ENCODE measurements at places on chromosomes 1 and 21.
A peak's percentile ranks its signal among the peaks of the same experiment; 100 is the strongest.

DNA sequence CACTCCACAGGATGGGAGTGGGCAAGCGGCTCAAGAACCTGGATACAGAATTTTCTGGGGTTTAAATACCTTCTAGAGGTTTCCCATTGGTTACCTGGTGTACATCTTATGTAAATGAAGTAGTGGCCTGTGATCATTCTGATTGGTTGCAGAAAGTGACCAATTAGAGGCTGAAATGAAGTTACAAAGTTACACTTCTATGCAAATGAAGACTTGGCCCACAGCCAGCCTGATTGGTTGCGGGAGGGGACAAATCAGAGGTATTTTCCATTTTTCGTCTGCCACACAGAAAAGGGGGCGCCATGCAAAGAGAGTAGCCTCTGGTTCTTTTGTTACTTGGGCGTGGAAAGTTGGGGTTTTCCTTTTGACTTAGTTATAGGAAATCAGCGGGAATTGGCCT, 8.9 kb downstream of the KCNAB2 start:
- DNase-seq = no peak

DNA sequence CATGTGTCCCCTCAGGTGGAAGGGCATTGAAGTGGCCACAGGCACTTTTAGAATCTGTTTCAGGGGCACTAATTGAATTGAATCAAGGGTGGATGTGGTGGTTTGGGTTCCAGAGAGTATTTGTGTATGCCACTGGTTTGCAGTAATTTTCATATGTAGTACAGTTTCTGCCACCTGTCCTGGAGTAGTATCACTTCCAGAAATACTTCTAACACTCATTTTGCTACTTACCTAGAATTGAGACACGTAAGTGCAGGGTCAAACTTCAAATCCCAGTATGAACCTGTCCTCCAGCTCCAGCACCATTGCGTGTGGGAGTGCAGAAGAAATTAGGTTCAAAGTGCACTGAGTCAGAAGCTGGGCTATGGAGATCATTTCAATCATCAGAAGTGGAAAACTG, 26.8 kb downstream of the RSPH1 start:
- no peak for DNase-seq

GRCh38 chr1:54559771-54560231, 11.8 kb downstream of the ACOT11 start:
- DNase-seq = no peak

GRCh38 chr1:108893141-108893530, 16.4 kb downstream of the GPSM2 start:
- no peak for DNase-seq

DNA sequence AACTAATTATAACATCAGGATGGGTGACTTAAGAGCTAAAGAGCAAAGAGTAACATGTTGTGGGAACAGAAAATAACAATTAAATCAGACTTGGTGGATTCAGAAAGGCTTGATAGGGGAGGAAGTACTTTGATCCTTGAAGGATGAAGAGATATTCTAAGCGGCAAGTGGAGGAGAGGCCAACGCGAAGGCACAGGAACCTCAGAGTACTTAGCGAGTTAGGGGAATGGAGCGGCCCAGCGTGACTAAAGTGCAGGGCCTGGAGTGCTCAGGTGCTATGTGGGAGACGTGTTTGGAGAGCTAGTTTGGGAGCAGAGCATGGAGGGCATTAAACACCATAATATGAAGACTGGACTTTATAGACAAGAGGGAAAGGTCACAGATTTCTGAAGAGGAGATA, 64.3 kb downstream of the ADCY10 start:
- DNase-seq = no peak

- no peak for DNase-seq
These were observed 1.0 kb downstream of the ZNF687 start for GRCh38 chr1:151282883-151283725.

DNA sequence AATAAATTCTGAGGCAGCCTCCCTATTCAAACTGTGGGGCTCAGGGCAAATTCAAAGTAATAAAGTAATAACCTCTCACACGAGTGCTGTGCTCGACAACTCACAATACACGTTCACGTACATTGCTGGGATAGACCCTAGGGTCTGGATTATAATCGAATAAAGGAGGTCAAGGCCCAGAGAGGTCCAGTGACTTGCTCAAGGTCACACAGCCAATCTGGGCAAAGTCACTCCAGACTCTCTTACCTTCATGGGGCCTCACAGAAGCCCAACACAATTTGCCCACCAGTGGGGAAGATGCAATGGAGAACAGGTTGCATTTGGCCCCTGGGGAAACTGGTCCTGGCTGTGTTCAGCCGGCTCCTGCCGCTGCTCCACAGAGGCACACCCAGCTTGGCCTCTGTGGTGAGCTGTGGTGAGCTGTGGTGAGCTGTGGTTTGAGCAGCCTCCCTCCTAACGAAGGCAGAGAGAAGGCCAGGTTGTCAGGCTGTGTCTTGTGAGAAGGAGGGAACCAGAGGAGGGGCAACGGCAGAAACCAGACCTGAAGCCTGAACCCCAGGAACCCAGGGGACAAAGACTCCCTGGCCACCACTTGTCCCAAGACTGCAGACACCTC, 35.1 kb downstream of the NUAK2 start:
- DNase-seq = no peak

- no peak for DNase-seq
These were observed 34.4 kb downstream of the STUM start for GRCh38 chr1:226582966-226583365.

- DNase-seq = no peak
These were observed 38.8 kb upstream of the GPR153 start for GRCh38 chr1:6299557-6300165.

DNA sequence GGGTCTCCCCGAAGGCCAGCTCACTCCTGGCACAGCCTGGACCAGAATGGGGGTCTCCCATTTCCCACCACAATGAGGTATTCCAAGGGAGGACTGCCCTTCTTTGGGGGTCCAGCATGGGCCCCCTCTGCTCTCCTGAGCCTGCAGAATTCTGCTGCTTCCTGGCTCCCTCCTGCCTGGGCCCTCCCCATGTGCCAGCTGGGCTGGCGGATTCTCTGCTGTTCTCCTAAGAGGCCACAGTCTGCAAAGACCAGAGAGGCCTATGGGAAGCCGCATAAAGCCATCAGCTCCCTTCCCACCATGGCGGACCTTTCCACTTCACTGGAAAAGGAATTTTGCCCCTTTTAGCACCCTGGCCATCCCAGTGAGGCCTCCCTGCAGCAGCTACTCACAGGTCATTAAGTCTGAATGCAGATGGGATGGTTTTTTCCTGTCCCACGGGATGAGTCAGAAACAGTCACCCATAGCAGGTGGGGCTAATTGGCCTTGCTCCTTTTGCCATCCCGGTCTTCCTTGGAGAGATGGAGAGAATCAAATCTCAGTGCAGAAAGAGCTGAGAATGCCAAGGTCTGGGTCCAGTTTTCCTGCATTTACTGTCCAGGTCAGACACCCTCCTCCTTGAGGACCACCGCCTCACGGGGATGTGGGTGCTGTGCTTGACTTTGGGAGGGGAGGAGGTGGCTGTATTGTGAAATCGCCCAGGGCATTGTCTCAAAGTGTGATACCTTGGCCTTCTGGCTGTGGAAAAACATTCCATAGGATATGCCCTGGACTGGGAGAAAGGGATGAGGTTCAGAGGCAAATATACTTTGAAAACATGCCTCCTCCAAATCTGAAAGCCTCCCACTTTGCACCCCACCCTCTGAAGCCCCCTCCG, 23.2 kb downstream of the MYBPH start:
- DNase-seq = peak; percentile 43

- DNase-seq = no peak
These were observed 15.4 kb downstream of the TRIM67 start for GRCh38 chr1:231177226-231177625.

- DNase-seq = no peak
These were observed 1.1 kb upstream of the RHOC start for GRCh38 chr1:112708002-112708448.

- no peak for DNase-seq
These were observed 254.4 kb downstream of the FOXD2 start for GRCh38 chr1:47692196-47692595.

DNA sequence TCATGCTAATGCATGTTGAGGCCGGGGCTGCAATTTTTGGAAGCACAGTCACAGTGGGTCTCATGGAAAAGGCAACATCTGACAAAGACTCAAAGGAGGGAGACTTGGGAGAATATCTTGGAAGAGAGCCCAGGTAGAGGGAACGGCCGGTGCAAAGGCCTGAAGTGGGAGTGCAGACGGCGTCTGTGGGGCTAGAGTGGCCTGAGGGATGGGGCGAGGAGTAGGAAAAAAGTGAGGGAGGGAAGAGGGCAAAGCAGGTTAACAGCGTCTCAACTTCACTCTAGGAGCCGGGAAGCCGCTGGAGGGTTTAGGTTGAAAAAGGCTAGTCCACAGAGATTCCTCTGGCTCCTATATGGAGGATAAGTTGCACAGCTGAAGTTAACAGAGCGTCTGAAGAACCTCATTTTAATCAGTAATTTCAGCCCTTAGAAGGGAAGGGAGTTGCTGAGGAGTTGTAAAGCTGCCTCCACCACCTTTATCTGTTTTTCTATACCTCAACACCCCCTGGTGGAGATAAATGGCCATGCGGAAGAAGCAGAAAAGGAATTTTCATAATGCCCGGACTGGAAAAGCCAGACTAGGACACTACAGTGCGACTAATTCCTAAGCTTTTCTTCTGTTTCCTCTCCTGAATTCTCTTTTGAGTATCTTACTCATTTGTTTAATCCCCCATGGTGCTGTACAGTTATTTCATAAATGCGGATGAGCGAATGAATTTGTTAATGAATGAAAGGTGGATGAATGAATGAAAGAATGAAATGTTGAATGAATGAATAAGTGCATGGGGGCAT, 78.7 kb upstream of the ZNF281 start:
- peak; percentile 56 for DNase-seq

DNA sequence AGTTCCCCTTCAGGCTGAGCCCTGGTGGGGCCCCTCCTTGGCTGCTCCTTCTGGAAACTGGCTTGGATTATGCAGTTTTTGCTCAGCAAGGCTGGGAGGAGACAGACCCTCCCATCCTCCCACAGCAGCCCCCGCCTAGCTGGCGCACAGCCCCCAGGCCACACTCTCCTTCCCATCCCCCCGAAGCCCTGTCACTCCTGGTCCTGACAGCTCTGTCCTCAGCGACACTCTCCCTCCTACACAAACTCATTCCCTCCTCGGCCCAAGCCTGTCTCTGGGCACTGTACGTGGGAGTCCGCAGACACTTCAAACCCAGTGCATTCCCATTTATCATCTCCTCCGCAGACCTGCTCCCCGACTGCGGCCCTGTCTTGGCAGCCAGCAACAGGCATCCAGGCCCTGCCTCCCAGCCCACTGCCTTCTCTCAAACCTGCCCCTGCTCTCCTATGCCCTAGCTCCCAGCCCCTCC, 25.0 kb upstream of the EPHB2 start:
- DNase-seq = no peak

DNA sequence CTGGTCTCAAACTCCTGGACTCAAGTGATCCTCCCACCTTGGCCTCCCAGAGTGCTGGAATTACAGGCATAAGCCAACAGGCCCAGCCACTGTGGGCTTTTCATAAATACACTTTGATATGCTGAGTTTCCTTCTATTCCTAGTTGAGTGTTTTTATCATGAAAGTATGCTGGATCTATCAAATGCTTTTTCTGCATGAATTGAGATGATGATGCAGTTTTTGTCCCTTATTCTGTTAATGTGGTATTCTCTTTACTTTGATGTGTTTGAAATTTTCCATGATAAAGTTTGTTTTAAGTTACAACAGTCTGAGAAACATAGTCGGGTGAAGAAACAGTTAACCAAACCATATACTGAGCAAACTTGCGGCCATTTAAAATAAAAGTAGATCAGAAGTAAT, 24.1 kb downstream of the RNF115 start:
- no peak for DNase-seq

DNA sequence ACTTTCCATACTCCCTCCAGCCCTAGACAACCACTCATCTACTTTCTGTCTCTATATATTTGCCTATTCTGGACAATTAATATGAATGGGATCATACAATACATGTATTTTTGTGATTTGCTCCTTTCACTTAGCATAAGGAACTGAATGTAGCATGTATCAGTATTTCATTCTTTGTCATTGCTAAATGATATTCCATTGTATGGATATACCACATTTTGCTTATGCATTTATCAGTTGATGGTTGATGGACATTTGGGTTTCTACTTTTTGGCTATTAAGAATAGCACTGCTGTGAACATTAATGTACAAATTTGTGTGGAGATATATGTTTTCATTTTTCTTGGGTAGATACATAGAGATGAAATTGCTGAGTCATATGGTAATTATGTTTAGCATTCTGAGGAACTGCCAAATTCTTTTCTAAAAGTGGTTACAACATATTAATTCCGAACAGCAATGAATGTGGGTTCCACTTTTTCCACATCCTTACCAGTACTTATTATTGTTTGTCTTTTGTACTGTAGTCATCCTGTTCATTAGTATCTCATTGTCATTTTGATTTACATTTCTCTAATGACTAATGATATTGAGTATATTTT, 121.0 kb downstream of the LRRC40 start:
- no peak for DNase-seq

GRCh38 chr1:198693321-198693720, 54.5 kb downstream of the PTPRC start:
- DNase-seq = no peak

GRCh38 chr1:205593532-205593931, 38.3 kb downstream of the ELK4 start:
- no peak for DNase-seq

- no peak for DNase-seq
These were observed 1.8 kb downstream of the USP24 start for GRCh38 chr1:55213151-55213884.

GRCh38 chr21:25370311-25370744, 237.0 kb downstream of the MRPL39 start:
- DNase-seq = peak; percentile 90

GRCh38 chr1:223652436-223652941, 13.0 kb downstream of the CAPN8 start:
- no peak for DNase-seq

DNA sequence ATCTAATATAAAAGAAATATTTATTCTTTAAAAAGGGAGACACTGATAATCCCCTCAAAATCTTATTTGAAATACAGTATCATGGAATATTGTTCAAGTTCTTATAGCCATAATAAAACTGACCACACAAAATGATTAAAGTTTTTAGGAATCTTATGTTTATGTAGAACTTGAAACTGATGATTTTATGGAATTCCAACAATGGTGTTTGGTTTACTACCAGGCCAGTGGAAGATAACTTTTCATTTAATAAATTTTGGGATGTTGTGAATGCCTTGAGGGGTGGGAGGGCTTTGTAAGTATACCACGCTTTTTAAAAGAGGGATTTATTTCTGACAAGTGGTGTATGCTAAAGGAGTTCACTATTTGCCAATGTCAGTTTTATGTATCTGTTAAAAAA, 87.7 kb downstream of the RAB3GAP2 start:
- DNase-seq = no peak
